ENCODE measurements at places on chromosomes 6 and 20.

DNA sequence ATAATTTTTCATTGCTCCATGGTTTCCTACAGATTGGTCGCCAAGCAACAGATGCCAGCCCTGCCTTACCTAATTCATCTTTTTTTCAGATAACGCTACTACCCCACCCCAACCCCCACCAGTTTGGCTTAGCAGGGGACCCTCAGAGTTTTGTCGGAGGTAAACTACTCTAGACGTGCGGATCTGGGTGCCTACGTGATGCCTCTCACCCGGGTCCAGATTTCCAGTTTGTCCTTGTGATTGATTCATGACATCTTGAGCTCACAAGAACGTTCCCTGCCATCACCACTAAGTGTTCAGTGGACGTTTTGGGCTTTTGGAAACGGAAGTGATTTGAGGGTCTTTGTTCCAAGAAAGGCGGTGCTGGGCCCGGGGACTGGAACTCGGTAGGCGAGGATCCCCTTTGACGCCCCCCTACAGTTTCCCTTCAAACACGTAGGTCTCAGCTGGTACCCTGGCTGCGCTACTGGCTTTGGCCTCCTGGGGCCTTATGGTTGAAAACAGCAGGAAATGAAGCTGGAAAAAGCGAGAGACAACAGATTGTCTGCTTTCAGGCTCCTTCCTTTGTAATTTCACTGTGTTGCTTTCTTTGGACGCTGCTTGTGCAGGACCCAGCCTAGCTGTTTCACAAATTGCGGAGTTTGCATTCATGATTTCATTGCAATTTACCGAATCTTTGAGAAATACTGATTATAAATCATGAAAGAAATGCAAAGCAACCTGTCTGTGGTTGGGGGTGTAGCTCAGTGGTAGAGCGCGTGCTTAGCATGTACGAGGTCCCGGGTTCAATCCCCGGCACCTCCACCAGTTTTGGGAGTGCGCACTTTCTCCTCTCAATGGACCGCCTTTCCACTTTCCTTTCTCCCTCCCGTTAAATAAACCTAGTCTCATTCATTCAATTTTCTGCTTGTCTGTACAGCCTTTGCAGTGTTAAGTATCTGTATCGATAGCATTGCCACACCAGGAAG is 81.0 kb downstream of the GPX5 start:
- peak; percentile 66 for DNase-seq

DNA sequence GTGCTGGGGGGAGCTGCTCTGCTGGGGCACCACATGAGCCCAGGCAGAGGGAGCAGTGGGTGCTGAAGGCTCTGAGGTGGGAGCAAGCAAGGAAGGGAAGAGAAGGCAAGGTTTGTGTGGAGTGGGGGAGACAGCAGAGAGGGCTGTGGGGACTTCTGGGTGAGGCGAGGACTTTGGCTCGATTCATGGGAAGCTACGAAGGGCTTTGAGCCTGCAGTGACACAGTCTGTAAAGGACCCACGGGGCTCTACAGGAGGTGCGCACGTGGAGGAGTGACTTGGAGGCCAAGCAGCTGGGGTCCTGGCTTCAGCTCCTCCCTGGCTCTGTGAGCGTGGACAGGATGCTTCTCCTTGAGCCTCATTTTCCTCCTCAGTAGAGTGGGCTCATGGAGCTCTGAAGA is 29.1 kb upstream of the CSNK2A1 start:
- no peak for DNase-seq

DNA sequence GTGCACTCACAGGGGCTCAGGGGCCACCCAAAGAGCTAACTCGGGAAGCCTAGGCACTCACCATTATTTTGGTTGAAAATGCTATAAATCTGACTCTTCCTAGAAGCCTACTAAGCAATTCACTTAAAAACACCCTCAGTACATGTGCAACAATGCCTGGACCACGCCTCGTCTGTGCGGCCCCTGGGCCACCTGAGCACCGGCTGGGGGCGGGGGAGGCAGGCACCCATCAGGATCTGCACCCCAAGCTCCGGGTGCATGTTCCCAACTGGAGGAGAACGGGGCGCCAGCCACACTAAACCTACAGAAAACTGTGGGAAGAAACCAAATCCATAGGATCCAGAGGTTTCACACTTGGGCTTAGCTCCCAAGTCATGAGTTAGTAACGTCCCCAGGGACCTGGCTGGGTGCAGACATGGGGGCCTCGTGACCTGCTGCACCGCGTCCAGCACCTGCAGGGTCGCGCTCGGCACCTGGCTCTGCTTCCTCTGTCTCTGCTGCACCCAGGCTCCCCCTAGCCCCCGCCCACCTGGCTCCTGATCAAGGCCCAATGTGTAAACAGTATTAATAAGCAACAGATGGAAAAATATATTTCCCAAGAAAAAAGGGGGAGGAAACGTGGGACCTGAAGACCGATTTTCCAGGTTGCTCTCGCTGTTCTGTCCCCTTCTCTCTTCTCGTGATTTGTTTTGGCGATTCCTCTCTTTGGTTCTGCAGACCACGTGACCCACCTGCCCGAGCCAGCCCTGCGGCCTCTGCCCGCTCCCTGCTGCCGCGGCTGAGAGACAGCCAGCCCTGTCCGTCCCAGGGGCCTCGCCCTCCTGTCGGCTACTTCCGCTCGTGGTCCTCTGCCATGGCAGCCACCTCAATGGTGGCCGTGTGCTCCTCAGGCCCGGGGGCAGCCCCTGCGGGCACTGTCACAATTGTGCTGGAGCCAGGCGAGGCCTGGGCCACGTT is 15.5 kb upstream of the HELZ2 start:
- no peak for DNase-seq

- no peak for DNase-seq
These were observed 46.3 kb upstream of the F13A1 start for GRCh38 chr6:6366803-6367202.

- DNase-seq, result no peak
These were observed 427.3 kb upstream of the FLRT3 start for GRCh38 chr20:14764511-14765369.

GRCh38 chr20:62054451-62054953 is 11.2 kb downstream of the TAF4 start:
- no peak for DNase-seq

- DNase-seq, result no peak
These were observed 8.9 kb upstream of the PKIG start for GRCh38 chr20:44573501-44573869.

- DNase-seq, result no peak
These were observed 10.4 kb downstream of the RPL7L1 start for GRCh38 chr6:42889815-42890214.

DNA sequence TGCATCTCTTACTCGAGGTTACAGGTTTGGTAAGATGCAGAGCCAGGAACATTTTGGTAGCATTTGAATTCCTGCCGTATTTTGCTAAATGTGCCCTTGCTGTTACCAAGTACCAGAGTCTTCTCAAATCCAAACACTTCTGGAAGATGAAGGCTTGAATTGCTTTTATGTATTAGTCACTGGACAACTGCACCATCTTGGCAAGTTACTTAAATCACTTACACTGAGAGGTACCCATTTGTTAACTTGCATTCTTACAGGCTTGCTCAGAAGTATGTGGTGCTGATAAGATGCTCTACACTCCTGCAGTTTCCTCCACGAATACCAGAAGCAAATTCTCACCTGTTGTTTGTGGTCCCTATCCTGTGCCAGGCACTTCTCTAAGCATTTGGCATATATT is 12.7 kb downstream of the IL22RA2 start:
- DNase-seq, result no peak

DNA sequence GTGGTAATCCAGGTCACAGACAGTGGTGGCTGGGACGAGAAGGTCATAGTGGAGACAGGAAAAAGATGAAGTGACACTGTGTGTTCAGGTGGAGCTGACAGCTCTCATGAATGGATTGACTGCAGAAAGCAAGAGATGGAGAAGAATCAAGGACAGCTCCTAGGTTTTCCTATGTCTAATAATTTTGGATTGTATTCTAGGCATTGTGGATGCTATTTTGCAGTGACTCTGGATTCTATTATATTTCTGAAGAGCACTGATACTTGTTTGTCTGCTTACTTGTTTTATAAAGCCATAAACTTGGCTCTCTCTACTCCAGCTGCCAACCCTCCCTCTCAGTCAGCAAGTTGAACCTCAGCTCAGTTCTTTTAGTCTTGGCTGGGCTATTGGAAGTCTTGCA is 58.7 kb downstream of the BANF2 start:
- DNase-seq, result no peak

- DNase-seq, result peak; percentile 48
These were observed 37.6 kb upstream of the HINT3 start for GRCh38 chr6:125918681-125919566.

- no peak for DNase-seq
These were observed 16.8 kb upstream of the RHAG start for GRCh38 chr6:49653438-49653837.

GRCh38 chr6:108878942-108879341 is 30.7 kb downstream of the ARMC2 start:
- DNase-seq, result no peak

- no peak for DNase-seq
These were observed 795.6 kb downstream of the TENT5A start for GRCh38 chr6:80956898-80957297.

DNA sequence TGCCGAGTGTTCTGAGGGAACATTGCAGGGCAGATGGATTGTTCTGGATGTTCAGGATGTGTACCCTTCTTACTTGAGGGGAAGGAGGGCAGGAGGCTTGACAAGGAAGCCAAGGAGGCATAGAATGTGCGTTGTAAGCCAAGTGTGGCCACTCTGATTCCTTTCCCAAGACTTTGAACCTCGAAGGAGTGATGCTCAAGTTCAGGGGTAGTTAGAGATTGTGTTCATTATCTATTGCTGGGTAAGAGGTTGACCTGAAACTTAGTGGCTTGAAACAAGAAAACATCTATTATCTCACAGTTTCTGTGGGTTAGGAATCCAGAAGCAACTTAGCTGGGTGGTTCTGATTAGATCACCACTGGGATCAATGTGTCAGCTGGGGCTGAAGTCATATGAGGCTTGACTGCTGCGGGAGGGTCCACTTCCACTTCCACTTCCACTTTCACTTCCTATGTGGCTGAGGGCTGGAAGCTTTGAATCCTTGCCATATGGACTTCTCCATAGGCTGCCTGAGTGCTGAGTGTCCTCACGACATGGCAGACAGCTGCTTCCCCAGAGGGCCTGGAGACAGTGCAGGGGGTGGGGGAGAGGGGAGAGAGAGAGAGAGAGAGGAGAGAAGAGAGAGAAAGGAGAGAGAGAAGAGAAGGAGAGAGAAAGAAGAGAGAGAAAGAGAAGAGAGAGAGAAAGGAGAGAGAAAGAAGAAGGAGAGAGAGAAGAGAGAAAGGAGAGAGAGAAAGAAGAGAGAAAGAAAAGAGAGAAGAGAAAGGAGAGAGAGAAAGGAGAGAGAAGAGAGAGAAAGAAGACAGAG is 6.9 kb upstream of the CD40 start:
- DNase-seq, result no peak

GRCh38 chr6:95159557-95159956 is 417.8 kb upstream of the MANEA start:
- DNase-seq, result no peak

DNA sequence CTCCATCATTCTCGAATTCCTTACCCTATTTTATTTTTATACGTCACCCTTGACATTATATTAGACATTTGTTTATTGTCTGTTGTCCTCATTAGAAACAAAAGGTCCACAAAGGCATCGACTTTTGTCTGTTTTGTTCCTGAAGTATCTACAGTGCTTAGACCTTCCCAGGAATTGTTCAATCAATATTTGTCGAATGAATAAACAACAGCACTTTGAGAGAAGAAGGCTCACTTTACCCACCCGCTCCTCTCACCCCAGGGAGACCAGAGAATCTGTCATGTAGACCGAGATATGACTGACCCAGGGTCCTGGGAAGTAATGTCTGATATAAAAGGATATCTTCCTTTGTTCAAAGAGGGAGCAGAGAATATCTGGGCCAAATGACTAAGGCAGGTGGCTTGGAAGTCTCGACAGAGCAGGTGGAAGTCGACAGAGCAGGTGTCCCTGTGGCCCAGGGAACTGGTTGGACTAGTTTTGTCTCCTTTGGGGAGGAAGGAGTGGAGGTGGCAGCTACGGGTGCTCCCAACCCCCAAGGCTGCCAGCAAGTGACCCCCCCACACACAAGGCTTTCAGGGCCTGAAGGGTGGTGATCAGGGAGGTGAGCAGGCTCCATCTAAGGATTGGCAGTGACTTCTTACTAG is 14.8 kb upstream of the CHMP4B start:
- no peak for DNase-seq

DNA sequence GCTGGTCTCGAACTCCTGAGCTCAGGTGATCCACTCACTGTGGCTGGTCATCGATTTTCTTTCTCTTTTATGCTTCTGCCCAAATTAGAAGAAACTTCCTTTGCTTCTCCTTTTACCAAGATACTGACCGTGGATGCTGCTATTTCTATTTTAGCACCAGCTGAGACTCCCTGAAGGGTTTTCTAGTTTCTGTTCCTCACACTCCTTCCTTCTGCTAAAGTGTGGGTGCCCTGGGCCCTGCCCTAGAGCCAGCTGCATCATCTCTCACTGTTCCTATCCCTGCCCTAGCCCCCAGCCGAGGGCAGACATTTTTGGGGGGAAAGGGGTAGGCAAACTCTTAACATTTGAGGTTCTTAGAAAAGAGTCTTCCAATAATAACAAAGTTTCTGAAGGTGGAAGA is 6.3 kb downstream of the SMOC2 start:
- DNase-seq, result no peak

DNA sequence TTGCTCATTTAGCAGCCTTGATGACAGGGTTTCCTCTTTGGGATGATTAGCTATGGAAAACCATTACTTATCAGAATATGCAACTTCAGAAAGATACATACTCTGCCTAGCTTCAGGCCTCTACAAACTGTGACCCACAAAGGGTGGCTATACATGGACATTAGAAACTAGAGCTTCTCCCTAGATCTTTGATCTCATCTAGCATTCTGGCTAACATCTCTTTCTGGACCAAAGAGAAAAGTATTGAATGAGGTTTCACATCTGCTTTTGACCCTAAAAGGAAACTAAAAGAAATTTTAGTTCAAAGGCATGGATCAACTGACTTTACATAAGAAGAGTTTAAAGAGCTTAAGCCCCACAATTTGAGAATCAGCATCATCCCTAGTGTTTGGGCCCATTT is 12.4 kb upstream of the HMGN3 start:
- no peak for DNase-seq

DNA sequence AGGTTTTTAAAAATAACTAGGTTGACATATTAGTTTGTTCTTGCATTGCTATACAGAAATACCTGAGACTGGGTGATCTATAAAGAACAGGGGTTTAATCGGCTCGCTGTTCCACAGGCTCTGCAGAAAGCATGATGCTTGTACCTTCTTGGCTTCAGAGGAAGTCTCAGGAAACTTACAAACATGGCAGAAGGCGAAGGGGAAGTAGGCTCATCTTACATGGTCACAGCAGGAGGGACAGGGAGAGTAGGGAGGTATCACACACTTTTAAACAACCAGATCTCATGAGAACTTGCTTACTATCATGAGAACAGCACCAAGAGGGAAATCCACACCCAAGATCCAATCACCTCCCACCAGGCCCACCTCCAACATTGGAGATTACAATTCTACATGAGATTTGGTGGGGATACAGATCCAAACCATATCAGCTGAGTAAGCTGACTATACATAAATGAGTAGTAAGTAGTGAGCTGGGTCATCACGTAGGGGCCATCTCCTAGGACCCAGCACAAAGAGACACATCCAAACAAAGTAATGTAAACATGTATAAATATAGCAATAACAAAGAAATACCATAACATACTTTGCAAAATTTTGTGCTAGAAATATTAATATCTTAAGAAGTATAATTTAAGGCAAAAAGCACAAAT is 31.4 kb upstream of the SIRPG start:
- no peak for DNase-seq
